Adipocyte (in vitro differentiated cells): ENCODE measurements at places on chromosomes 7 and 10.
A peak's percentile ranks its signal among the peaks of the same experiment; 100 is the strongest.

DNA sequence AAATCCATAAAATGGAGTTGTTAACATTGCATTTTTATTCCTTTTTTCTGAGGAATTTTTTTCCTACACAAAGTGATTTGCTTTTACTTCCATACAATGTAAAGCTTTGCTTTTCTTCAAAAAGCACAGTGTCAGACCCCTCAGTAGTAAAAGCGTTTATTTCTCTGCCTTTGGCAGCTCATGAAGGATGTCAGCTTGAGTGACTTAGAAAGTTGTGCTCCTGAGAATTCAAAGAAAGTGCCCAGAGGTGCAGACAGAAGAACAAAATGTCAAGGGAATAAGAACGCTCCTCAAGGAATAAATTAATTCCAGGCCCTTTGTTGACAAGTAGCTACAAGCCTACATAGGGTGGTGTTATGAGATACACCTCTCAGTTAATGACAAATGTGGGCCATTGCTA is 369.3 kb upstream of the ADARB2 start:
- DNase-seq: no peak

DNA sequence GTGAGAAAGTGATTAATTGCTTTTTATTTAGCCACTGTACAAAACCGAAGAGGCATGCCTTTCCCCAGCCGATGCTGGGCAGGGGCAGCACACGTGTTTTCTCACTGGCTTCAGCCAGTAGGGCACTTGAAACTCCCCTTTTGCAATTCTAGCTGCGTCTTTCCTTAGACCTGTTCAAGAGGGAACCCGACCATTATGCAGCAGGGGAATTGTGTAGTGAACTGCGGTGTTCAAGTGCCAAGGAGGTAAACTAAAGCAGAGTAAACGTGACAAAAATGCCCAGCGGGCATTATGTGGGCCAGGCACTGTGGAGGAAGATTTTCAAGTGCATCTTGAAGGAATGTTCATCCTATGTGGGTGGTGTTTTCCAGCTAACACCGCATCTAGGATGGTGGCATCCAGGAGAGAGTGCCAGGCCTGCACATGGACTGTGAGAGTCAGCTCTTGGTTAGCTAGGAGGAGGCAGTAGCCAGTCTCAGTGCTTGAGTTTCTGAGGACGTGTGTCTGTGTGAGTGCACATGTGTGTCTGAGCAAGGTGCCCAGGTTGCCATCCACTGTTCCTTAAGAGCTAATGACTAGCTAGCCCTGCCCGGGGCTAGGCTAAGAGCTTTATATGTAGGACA is 3.3 kb downstream of the WIPF3 start:
- DNase-seq: no peak

DNA sequence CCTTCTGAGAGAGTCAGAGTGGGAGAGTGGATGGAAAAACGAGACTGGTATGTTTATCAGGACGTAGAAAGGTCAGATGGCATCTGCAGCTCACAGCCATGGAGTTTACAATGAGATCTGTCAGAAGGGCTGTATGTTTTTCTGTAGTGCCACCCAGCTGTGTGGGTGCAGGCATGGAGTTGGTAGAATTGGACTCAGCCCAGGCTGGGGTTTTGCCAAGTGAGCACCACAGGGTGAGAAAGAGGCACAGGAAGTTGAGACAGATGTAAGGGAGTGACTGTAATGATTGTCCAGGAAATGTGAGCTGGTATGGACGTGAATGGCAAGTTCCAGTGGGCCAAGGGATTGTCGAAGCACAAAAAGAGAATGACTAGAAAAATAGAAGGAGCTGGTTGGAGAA is 9.1 kb upstream of the ZYX start:
- DNase-seq: no peak

DNA sequence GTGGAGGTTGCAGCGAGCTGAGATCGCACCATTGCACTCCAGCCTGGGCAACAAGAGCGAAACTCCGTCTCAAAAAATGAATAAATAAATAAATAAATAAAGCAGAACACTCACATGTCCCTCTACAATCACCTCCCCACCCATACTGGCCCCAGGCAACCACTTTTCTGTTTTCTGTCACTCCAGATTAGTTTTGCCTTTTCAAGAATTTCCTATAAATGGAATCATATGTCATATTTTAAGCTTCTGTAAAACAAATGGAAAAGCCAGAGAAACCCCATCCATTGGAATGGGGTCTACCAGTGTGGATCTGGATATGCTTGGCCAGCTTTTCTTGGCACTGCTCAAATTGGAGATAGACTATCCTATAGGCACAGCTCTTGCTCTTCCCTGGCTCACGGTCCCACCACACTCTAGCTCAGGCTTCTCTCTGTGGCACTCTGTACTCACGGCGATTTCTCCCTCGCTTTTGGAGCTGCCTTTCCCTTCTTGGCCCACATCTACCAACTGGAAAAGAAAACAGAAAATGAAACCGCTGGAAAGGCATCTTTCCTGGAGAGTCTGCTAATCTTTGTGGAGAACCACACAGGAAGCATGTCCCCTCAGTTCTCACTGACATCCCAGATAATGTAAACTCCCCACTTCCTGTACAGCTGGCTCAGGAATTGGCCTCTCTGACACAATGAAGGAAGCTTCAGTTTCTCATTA is 210.1 kb downstream of the JCAD start:
- peak; percentile 76 for DNase-seq

DNA sequence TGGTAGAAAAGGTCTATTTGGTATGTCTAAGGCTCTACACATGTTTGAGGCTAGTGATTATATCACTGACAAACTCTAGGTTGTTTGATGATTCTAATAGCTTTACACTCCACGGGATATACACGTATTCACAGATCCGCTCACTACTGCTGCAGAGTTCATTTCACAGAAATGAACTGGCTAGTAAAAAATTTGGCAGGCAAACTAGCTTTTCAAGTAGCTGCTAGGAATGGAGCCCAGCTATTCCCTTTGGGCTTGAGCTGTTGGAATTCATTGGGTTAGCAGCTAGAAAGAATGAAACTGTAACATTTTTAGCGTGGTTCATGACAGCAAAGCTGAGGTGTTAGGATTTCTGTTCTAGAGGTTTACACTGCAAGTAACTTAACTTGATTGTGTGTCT is 37.6 kb downstream of the R3HCC1L start:
- DNase-seq: no peak

- no peak for DNase-seq
These were observed 10.7 kb upstream of the SPAG6 start for GRCh38 chr10:22334414-22335172.

DNA sequence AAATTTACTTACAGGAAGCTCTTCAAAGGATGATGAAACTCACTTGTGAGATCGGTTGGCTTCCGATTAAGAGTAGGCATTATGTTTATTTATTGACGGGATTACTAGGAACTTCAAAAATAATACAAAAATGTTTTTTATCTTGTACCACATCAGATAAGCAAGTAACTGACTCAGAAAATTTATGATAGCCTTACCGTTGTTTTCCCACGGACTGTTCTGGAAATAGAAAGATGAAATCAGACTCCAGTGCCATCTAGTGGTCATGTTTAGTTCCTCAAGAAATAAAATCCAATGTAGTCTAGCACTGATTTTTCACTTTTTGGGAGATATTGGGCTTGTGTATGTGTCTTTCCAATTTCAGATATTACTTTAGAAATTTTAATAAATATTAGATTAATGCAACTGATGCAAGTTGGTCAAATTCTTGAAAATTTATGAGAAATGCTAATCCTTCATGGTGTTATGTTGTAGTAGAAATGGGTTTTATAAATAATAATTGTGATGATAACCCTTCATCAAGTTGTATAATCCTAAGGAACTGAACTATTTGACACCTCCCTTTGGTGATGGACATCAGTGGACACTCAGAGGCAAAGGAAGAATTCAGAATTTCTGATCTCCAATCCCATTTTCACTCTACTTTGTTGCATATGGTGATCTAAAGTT is 168.8 kb downstream of the TMEM26 start:
- peak; percentile 90 for DNase-seq

DNA sequence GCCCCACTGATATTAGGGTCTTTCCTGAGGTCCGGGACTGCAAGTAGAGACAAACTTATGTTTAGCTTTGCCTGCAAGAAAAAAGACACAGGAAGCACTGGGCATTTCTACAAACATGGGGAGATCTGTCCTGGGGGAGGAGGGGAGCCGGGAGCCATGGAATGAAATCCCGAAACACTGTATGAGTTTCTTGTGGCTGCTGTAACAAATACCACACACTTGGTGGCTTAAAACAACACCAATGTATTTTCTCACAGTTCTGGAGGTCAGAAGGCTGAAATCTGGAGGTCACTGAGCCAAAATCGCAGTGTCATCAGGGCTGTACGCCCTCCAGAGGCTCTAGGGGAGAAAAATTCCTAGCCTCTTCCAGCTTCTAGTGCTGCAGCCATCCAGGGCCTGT is 114.0 kb upstream of the CHST15 start:
- no peak for DNase-seq

- DNase-seq: no peak
These were observed 268.4 kb downstream of the GLRX3 start for GRCh38 chr10:130404476-130405055.

GRCh38 chr7:142437741-142438140 is 179.9 kb upstream of the PRSS58 start:
- DNase-seq: no peak

DNA sequence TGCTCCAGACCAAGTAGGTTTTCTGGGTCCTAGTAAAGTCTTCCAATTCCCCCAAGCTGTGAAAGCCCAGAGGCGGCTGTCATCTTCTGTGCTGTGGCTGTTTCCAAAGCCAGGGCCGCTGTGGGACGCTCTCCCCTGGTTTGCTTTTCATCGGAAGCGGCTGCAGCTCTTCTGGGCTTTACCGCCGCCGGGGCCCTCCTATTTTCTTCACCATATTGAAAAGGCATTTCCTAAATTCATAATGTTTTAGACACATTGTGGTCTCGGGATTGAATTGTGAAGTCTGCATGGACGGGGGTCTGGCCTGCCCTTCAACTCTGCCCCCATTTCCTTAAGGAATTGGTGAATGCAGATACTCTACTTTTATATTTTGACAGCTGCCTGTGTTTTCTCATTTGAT is 551.4 kb upstream of the MGMT start:
- no peak for DNase-seq

DNA sequence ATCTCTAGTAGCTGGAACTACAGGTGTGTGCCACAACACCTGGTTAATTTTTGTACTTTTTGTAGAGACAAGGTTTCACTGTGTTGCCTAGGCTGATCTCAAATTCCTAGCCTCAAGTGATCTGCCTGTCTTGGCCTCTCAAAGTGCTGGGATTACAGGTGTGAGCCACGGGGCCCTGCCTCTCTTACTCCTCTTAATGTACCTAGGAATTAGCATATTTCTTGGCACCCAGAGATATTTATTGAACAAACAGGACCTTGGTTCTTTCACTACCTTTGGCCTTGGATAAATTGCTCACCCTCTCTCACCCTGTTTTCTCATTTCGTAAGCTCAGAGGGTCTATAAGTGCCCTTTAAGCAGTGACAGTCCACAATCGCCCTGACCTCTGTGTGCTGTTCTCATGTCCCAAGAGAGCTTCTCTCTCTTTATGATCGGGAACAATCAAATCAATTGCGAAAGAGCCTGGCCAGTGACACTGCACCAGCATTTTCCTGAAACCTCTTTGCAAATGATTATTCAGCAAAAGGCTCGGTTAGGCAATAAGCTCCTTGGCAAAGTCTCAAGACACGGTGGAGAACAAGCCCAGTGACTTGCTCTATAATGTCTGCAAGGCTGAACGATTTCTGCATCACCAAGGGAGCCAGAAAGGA is 117.7 kb downstream of the APBB1IP start:
- DNase-seq: peak; percentile 81

GRCh38 chr7:37532636-37533035 is 84.0 kb upstream of the ELMO1 start:
- no peak for DNase-seq

DNA sequence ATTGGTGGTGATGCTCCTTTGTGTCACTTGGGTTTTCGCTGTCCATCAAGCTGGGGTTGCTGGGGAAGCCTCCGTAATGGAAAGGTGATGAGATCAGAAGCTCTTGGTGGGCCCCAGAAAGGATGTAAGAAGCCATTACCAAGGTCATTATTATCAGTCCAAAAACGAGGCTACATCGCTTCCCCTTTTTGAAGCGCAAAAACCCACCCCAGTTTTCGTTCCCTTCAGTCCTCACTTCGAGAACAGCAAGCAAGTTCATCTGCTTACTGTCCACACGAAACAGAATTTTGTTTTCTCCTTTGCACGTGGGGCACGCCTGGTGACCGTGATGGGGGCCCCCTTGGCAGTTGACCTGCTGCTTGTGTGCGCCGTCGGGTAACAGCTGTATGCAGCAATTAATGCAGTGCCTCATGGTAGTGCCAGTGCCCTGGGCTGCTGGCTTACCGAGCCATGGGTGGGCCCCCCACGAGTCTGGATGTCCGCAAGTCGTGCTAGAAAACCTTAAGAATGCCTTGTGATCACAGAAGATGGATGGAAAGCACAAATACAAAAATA is 47.5 kb downstream of the CHST15 start:
- no peak for DNase-seq

GRCh38 chr7:79593866-79594301 is 140.4 kb upstream of the MAGI2 start:
- no peak for DNase-seq

DNA sequence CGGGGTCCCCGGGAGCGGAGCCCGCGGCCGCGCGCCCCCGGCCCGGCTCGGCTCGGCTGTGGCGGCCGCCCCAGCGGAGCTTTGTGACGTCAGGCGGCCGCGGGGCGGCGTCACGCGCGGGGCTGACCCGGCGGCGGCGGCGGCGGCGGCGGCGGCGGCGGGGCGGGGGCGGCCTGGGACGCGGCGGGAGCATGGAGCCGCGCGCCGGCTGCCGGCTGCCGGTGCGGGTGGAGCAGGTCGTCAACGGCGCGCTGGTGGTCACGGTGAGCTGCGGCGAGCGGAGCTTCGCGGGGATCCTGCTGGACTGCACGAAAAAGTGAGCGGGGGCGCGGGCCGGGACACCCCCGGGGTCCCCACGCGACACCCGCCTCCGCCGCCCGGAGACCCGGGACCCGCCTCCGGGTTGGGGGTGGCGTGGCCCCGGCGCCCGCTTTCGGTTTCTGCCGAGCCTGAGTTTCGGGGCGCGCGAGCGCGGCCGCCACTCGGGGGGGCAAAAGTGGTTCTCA is at the start of gene PWWP2B:
PWWP2B (plus strand) TSS at position 165 of the 506 bp plus-strand sequence; CDS start at position 192, 27 bp downstream.
- peak; percentile 80 for DNase-seq

- no peak for DNase-seq
These were observed 147.7 kb downstream of the SND1 start for GRCh38 chr7:127799535-127800305.

DNA sequence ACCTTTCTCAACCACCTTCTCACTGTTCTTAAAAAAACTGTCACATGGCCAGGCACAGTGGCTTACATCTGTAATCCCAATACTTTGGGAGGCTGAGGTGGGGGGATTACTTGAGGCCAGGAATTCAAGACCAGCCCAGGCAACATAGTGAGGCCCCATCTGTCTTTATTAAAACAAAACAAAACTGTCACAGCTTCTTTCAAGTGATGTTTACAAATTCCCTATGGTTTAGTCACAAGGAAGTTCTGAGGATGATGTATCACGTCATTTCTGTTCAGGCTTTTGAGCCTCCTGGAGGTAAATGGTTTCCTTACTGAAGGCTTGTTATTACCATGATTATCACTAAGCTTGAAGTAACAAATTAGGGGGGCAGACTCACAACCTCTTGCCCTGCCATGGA is 186.2 kb downstream of the CFTR start:
- DNase-seq: peak; percentile 44
